Psoas muscle (tissue), 8 donors: ENCODE measurements at places on chromosomes 12 and 14. TPM values are rescaled to one million over a fixed set of nuclear protein-coding genes. Genes with fewer than 3 reads are reported as not detected.
A peak's percentile ranks its signal among the peaks of the same experiment; 100 is the strongest.

GRCh38 chr14:51821822-51822221, 38.6 kb upstream of the GNG2 start:
- no peaks in the 10 kb centered on the region for H3K36me3 ChIP-seq
- no peaks in the 10 kb centered on the region for H3K27me3 ChIP-seq
- no peak for DNase-seq
- H3K4me1 ChIP-seq, result no peaks in the 10 kb centered on the region

GRCh38 chr12:120350576-120351350, 18.2 kb downstream of the MSI1 start:
- DNase-seq, result no peak
- no peaks in the 10 kb centered on the region for H3K4me1 ChIP-seq
- no peak overlapping the region for H3K4me3 ChIP-seq
- no peaks in the 10 kb centered on the region for H3K27me3 ChIP-seq
- H3K36me3 ChIP-seq, result no peaks in the 10 kb centered on the region

The RAB15 gene
- total RNA-seq, result 25.2 TPM

The KRT2 gene
- not detected for total RNA-seq

DNA sequence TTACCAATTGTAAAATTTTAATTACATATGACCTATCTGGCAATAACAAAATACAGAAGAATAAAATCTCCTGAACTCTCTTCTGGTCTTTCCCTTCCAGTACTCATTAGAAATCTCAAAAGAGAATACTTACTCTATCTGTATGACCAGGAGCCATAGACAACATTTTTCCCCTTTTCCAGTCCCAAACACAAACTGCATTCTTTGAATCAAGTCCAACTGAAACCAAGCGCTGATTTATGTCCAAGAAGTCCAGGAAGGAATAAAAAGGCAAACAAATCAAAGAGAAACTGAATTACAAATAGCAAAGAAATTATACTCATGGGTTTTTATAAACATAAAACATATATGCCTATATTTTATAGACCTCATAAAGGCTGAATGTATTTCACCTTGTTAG, 46.7 kb downstream of the EML5 start:
- H3K4me1 ChIP-seq, result no peaks in the 10 kb centered on the region
- no peaks in the 10 kb centered on the region for H3K36me3 ChIP-seq
- H3K27me3 ChIP-seq, result no peaks in the 10 kb centered on the region
- no peak overlapping the region for H3K4me3 ChIP-seq
- DNase-seq, result no peak

- no peaks in the 10 kb centered on the region for H3K4me1 ChIP-seq
- no peaks in the 10 kb centered on the region for H3K27me3 ChIP-seq
- no peak overlapping the region for H3K27ac ChIP-seq
- no peak overlapping the region for H3K4me3 ChIP-seq
Observed at GRCh38 chr12:104942075-104942474, 16.0 kb downstream of the SLC41A2 start.

DNA sequence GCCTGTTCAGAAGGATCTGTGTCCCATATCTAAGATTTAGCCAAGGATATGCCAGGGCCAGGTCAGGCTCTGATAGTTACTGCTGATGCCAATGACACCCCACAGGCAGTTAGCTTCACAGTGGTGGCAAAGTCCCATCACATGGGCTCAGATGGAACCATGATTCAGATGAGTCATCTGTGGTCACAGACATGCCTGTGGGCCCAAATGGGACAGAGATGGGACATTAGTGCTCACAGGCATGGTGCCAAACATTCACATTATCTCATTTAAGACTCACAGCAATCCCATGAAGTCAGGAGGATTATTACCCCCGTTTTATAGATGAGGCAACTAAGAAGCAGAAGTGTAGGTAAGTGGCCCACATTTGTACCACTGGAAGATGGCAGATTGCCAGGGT, 207.8 kb downstream of the DPF3 start:
- no peaks in the 10 kb centered on the region for H3K36me3 ChIP-seq
- H3K4me1 ChIP-seq, result peaks cover 10% of the 10 kb centered on the region
- H3K27me3 ChIP-seq, result no peaks in the 10 kb centered on the region
- H3K27ac ChIP-seq, result peak overlapping the region; percentile 57
- H3K4me3 ChIP-seq, result no peak overlapping the region

DNA sequence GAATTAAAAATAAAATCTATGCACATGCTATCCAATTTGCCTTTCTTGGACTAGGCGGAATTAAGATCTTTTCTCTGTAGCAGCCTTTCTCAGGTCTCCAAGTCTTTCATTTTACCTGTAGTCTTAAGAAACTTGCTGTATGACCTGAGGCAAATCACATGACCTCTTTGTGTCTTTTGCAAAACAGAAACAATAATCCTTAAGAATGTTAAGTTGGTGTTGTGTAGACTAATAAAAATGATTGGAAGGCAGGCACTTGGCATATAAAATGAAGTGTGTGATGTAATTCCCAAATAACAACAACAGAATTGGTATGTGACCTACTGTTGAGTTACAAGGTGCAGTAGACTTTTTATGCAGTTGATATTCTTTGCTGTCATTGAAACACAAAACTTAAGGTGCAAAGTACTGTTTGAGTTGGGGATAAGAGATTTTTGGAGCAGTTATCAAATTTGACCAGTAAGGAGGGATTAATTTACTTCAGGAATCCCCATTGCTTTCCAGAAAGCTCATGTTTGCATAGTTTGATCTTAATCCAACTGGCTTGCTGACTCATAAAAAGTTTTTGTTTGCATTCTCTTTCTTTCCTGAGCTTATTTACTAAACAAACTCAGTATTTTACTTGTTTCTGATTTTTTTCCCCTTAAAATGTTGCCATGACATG, 51.4 kb downstream of the SUSD6 start:
- H3K27ac ChIP-seq, result no peak overlapping the region
- H3K27me3 ChIP-seq, result no peaks in the 10 kb centered on the region
- H3K36me3 ChIP-seq, result peaks cover 21% of the 10 kb centered on the region
- H3K4me1 ChIP-seq, result peaks cover 70% of the 10 kb centered on the region

DNA sequence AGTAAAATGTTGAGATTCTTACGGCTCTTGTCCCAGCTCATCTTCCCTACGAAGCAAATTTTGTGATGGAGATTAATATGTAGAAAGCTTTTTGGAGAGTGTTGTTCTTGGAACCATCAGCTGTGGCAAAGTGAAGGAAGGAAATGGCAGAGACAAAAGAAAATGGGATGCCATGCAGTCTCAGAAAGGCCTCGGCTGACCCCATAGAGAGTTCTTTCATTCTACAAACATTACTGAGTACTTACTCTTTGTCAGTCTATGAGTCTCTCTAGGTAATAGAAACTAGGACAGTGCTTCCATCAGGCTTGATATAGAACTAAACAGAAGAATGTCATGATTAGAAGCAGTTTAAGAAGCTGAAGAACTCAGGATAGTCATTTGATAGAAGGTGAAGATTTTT, 134.1 kb downstream of the PLEKHA5 start:
- H3K36me3 ChIP-seq, result no peaks in the 10 kb centered on the region
- H3K4me1 ChIP-seq, result no peaks in the 10 kb centered on the region
- no peak for DNase-seq
- H3K27ac ChIP-seq, result no peak overlapping the region
- H3K27me3 ChIP-seq, result no peaks in the 10 kb centered on the region

DNA sequence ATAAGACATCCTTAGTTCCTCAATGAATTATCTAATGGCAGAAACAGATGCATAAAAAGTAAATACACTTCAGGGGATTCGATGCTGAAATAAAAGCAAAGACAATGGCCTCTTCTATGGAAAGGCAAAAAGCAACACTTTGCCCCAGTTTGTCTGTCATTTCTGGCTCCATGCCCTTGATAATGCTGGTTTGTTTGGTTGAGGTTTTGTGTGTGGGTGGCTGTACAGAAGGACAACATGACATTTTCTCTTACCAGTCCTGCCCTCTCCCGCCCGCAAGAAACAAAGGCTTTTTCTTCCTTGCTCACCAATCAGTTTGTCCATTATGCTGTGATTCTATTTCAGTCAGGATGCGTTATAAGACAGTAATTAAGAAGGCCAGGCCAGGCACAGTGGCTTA, 18.1 kb upstream of the WDR89 start:
- no peak overlapping the region for H3K4me3 ChIP-seq
- no peaks in the 10 kb centered on the region for H3K36me3 ChIP-seq
- no peak for DNase-seq
- H3K27me3 ChIP-seq, result no peaks in the 10 kb centered on the region

DNA sequence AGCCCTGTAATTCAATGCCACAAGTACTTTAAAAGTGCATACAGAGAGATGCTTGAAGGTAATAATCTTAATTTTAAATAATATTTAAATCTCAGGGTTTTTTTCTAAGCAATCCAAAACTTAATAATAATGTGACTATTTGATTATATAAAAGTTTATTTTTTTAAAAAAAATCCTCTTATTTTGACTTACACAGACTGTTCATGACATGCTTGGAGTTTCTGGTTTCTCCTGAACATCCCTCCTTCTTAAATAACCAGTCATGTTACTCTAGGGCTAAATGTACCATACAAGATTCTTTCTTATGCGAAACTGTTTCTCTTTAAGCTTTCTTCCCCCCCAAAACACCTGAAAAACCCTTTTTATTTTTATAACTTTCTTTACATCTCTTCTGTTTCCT, 58.2 kb upstream of the SLC2A13 start:
- no peaks in the 10 kb centered on the region for H3K27me3 ChIP-seq
- H3K36me3 ChIP-seq, result no peaks in the 10 kb centered on the region
- H3K4me1 ChIP-seq, result no peaks in the 10 kb centered on the region
- H3K4me3 ChIP-seq, result no peak overlapping the region
- no peak overlapping the region for H3K27ac ChIP-seq
- DNase-seq, result no peak
